ENCODE measurements at places on chromosomes 16 and 17. TPM values are rescaled to one million over a fixed set of nuclear protein-coding genes. Genes with fewer than 3 reads are reported as not detected.

GRCh38 chr17:520447-521182 lies 168.0 kb upstream of the RPH3AL start:
- H3K4me1 ChIP-seq, result peaks cover 37% of the 10 kb centered on the region
- H3K27ac ChIP-seq, result peak overlapping the region; percentile 91
- H3K36me3 ChIP-seq, result peaks cover 32% of the 10 kb centered on the region

The CMTM4 gene
- 56.2 TPM for total RNA-seq

The ZNF469 gene
- 2.4 TPM for total RNA-seq

- H3K27me3 ChIP-seq, result no peaks in the 10 kb centered on the region
- H3K27ac ChIP-seq, result no peak overlapping the region
- H3K4me1 ChIP-seq, result peaks cover 8% of the 10 kb centered on the region
- DNase-seq, result no peak
- no peak overlapping the region for H3K4me3 ChIP-seq
Measured at GRCh38 chr17:17176341-17176740, 29.8 kb downstream of the PLD6 start.

GRCh38 chr17:68435876-68436842 lies 21.1 kb downstream of the WIPI1 start:
- peaks cover 26% of the 10 kb centered on the region for H3K4me1 ChIP-seq
- peak overlapping the region; percentile 87 for H3K27ac ChIP-seq
- DNase-seq, result peak; percentile 82

DNA sequence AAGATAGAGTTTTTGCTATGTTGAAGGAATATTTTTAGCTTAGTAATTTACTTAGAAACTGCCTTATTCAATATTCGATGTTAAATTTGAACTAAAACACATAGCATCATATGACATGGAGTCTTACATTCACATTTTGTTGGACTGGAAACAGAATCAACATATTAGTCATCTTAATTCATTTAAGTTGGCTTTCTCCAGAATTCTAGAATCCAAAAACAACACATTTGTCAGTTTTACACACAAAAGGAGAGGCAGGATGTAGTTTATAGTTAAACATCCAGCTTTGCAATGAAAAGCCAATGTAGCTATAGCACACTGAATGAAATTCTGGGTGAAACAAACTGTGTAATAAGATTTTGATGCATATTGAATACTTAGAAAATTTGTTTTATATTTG lies 43.3 kb downstream of the WWOX start:
- no peak overlapping the region for H3K4me3 ChIP-seq
- no peak overlapping the region for H3K27ac ChIP-seq
- H3K4me1 ChIP-seq, result no peaks in the 10 kb centered on the region
- H3K27me3 ChIP-seq, result no peaks in the 10 kb centered on the region
- no peak for DNase-seq
- no peaks in the 10 kb centered on the region for H3K36me3 ChIP-seq

DNA sequence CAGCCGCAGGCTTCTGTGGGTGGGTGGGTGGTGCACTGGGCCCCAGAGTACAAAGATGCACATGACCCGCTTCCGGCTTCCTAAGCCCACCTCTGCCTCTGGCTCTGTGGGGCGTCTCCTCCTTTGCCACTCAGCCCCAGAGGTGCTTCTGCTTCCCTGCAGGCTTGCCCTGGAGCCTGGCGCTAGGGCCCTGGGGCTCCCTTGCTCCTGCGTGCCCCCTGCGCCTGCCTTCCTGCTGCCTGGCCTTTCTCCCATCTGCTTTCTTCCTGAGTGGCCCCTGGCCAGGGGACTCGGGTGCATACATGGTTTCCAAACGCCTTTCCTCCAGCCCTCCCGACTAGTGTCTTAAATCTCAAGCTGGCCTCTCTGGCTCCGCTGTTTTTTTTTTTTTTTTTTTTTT lies 3.4 kb downstream of the WWOX start:
- no peak for DNase-seq
- H3K36me3 ChIP-seq, result no peaks in the 10 kb centered on the region
- H3K27ac ChIP-seq, result no peak overlapping the region
- no peak overlapping the region for H3K4me3 ChIP-seq
- peaks cover 9% of the 10 kb centered on the region for H3K27me3 ChIP-seq

DNA sequence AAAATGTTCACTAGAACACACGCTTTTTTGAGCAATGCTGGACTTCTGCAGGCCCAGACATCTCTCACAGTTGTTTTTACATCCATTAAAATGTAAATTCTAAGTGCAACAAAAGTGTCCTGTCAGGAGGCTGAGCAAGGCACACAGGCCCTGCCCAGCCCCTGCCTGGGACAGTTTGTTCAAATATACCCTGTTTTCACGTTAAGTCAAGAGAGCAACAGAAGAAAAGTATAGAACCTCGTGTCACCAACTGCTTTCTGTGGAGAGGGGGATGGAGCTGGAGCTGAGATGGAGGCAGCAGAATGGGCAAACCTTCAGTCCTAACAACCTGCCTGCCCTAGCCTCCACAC lies 4.3 kb upstream of the HOXB2 start:
- H3K4me3 ChIP-seq, result no peak overlapping the region
- peaks cover 100% of the 10 kb centered on the region for H3K27me3 ChIP-seq
- no peak for DNase-seq
- H3K36me3 ChIP-seq, result no peaks in the 10 kb centered on the region
- H3K27ac ChIP-seq, result no peak overlapping the region
- peaks cover 65% of the 10 kb centered on the region for H3K4me1 ChIP-seq

The ANKS3 gene
- total RNA-seq, result 31.5 TPM

- no peak overlapping the region for H3K4me3 ChIP-seq
- H3K27me3 ChIP-seq, result peaks cover 48% of the 10 kb centered on the region
- H3K4me1 ChIP-seq, result peaks cover 21% of the 10 kb centered on the region
- no peak overlapping the region for H3K27ac ChIP-seq
- peak; percentile 77 for DNase-seq
Measured at GRCh38 chr16:25950586-25951281, 259.0 kb downstream of the HS3ST4 start.

DNA sequence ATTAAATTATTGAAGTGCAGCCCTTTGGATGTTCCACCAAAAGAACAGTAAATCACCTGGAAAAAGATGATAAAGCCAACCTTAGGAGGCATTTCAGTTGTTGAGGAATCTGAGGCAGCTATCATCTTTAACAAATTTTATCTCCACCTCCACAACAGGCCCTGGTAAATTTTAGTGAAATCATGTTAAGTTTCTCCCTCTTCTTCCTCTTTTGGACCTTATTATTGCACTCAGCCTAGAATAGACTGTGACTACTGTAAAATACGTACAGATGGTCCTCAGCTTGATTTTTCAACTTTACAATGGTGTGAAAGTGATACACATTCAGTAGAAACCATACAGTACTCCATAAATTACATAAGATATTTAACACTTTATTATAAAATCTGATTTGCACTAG lies 90.3 kb downstream of the USP32 start:
- no peak overlapping the region for H3K27ac ChIP-seq
- H3K4me1 ChIP-seq, result peaks cover 19% of the 10 kb centered on the region
- no peak for DNase-seq

The MMP15 gene
- total RNA-seq, result 55.5 TPM
